ENCODE measurements at places on chromosomes 4 and X.

DNA sequence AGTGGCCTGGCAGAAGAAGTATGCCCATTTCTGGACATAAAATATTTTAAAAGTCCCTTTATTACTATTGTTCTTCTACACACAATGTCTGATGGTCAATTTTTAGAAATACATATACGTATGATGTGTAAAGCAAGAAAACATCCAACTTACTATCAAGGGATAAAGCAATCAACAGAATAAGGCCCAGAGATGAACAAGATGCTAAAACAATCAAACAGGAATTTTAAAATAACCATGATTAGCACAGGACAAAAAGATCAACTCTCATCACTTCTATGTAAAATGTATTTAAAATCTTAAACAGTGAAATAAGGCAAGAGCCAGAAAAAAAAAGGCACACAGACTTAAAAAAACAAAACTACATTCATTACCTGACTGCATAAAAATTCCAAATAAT is 60.9 kb downstream of the MTNR1A start:
- no peak for DNase-seq

GRCh38 chr4:181661090-181661489 is 582.1 kb upstream of the TENM3 start:
- no peak for DNase-seq

DNA sequence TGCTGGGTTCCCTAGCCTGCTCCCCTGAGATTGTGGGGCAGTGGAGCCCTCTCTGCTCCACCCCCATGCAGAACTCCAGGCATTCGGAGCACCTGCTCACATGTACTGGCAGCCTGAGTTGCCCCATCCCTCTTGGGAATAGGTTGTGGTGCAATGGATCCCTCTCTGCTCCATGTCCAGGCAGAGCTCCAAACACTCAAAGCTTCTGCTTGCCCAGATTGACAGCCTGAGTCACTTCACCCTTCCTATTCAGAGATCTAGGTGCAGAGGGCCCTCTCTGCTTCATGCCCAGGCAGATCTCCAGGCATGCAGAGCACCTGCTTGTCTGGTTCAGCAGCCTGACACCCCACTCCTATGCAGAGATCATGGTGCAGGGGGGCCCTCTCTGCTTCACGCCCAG is 18.6 kb upstream of the TEX13B start:
- DNase-seq = no peak

DNA sequence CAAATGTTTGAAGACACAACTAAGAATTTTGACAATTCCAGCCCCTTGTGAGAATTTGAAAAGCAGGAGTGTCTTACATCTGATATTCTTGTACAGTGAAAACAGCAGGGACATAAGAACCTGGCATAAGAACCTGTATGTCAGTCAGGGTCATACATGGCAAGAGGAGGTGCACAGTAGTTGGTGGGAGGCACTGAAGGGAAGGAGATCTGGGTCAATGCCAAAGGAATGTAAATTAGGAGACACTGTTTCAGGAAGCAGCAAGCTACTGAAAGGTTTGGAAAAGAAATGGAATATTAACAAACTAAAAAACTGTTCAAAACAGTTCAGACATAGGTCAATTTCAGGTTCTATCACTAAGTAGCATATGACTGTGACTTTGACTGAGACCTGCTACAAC is 25.0 kb upstream of the SPP1 start:
- no peak for DNase-seq

GRCh38 chrX:20061855-20062254 is 54.9 kb downstream of the MAP7D2 start:
- DNase-seq = no peak

- DNase-seq = no peak
These were observed 29.0 kb downstream of the TMPRSS11B start for GRCh38 chr4:68216501-68216900.

GRCh38 chrX:48787505-48788443 is 1.4 kb downstream of the GATA1 start:
- no peak for DNase-seq

GRCh38 chrX:86421771-86422170 is 273.5 kb downstream of the DACH2 start:
- no peak for DNase-seq

- DNase-seq = no peak
These were observed 107.9 kb downstream of the PDGFRA start for GRCh38 chr4:54337009-54337408.

DNA sequence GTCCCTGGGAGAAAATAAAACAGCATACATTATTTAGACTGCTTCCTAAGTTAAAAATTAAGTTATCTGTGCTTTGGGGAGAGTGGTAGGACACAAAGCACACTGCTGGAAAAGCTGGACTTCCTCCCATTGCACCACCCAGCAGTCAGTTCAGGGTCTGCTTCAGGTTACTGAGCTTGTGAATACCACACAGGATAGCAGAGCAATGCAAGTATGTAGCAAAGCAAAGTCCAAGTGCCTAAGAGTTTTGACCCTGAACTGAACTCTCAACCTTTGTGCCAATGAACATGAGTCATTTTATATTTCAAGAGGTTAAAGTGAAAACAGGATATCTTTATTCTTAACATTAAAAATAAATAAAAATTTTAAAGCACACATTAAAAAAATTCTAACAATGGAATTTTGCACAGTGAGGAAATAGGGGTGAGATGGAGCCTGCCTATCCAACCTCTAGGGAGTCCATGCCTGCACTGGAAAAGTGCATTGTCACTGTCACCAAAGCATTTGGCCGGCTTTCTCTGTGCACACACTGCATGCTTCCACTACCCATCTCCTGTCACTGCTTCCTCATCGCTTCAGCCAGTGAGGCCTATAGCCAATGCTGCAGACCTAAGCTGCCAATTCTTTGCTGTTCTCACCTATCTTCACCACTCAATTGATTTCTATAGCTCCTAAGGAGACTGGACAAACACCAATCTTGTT is 50.9 kb downstream of the ABCG2 start:
- no peak for DNase-seq

GRCh38 chr4:158863296-158863695 is 94.5 kb downstream of the FNIP2 start:
- DNase-seq = no peak

DNA sequence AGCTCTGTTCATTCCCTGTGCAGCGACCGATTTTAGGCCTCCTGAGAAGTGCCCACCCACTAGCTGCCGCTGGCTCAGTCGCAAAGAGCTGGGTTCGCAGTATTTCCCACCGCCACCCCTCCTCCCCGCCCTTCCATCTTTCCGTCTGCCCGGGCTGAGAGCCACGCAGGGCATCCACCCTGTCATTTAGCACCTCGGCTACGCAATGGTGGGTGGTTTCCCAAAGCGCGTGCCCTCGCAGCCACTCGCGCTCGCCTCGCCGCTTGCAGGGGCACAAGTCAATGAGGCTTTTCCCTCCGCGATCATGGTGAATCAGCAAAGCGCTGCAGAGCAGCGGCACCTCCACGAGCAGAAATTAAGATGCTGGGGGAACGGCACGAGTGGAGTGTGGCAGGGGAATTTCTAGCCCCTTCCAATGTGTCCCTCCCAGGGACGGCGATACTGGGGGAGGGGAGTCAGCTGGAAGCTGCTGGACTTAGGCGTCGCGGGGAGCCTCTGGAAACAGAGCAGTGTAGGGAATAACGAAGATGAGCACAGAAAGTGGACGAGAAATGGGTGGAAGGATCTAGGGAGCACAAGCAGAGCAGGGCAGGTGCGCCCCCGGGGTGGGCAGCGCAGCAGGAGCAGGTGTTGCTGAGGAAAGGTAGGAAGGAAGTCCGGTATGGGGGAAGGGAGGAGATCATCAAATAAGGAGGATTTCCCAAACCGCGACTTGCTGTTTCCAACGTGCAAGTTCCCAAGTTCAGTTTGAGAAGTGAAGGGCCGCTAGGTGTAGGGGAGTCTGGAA is 2.4 kb upstream of the PTCHD1 start:
- DNase-seq = no peak

DNA sequence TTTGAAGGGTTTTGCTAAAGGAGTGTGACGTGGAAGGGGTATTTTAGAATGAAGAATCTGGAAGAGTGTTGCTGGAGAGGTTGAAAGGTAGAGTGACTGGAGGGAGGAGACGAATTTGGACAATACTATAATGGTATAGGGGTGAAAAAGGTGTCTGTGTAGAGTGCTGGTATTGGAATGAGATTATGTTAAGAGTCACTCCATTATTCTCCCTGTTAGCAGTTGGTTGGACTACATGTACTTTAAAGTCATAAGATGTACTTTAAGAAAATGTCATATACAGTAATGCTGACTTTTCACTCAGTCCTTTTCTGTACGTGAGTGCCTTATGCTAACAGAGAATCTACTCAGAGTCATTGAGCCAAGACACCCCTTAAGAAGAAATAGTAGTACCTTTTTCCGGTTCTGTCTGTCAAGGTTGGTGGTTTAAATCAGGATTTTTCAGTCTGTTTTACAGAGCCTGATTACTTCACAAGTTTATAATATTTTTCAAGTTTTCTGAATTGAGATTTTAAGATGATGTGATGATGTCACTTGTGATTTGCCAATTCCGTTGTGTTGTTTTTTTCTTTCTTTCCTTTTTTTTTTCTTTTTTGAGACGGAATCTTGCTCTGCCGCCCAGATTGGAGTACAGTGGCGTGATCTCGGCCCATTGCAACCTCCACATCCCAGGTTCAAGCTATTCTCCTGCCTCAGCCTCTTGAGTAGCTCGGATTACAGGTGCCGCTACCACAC is 56.6 kb downstream of the WWC2 start:
- DNase-seq = no peak

- DNase-seq = no peak
These were observed 2.5 kb downstream of the SH3BP2 start for GRCh38 chr4:2795300-2795892.

- no peak for DNase-seq
These were observed 34.8 kb upstream of the SPANXD start for GRCh38 chrX:141733371-141733770.

GRCh38 chrX:88613338-88613737 is 133.7 kb upstream of the CPXCR1 start:
- DNase-seq = no peak

DNA sequence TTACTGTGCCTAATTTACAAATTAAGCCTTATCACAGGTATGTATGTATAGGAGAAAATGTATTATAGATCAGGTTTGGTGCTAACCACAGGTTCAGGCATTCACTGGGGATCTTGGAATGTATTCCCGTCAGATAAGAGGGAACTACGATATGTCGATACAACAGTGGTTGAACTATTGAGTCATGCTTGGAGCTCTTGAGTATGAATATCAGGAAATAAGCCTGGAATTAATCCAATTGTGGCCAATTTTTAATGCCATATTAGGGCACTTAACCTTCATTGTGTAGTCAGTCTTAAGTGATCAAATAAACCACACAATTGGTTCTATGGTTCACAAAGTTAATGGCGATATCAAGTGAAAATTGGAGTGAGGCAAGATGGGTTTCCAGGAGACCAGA is 556.5 kb downstream of the IL1RAPL1 start:
- DNase-seq = no peak

DNA sequence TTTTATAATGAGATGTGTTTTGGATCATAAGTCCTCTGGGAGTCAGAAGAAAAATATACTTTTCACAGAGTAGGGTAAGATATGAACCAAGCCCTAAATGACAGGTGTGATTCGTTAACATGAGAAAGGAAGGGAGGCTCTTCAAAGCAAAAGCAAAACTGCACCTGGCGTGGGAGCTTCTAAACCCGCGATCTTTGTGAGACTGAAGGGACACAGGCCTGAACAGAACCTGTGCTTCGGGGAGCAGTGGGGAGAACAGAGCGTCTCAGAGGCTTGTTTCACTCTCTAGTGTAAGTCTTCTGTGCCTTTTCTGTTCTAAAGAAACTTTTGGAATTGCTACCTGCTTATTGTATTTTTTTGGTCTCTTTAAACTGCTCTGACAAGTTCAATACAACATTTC is 30.2 kb upstream of the CYP4V2 start:
- DNase-seq = no peak

DNA sequence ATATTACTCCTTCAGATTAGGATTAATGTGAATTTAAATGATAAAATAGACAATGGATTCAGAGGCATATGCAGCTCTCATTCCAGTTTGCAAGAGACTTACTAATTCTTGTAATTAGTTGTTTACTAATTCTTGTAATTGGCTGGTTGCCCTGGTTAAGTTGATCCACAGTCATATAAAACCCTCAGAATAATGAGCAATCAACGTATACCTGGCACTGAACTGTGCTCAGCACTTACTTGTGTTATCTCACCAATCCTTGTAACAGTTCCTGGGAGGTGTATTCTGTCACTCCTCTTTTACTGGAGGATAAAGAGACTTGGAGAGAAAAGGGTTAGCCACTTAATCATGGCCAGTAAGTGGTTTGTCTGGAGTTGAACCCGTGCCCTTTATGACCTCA is 10.5 kb downstream of the HERC5 start:
- no peak for DNase-seq

GRCh38 chr4:179307297-179308136 is 1865.3 kb upstream of the AGA start:
- DNase-seq = no peak

DNA sequence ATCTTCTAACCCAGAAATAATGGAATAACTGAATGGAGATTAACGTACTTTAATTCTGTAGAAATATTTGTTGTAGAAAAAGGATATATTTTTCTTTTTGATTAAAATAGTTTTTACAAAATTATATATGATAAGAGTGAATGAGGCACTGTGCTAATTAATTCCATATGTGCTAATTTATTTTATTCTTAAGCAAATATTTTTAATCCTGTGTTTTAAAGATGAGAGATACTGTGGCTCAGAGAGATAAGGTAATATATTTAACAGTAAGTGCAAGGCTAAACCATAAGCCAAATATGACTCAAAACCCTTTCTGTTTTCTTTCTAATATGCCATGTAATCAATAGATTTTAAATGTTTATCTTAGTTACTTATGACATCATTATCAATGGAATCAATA is 88.2 kb downstream of the EMCN start:
- DNase-seq = no peak

DNA sequence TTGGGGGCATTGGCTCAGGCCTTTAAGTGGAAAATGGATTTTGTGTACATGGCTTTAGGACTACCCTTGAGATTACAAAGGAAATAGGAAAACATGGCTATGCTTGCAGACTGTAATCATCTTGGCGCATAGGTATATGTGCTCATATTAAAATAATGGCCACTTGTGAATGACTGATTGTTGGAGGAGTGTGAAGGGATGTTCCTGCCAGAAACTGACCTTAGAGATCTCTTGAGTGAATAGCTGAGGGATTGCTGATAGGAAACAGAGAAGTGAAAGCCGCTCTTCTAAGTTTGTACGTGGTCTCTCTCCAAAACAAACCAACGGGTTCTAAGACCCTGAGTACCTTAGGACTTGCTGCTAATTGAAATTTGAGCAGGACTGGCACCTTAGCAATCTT is 186.0 kb downstream of the MGST2 start:
- DNase-seq = no peak

GRCh38 chr4:7658341-7659204 is 223.8 kb upstream of the PSAPL1 start:
- DNase-seq = no peak

DNA sequence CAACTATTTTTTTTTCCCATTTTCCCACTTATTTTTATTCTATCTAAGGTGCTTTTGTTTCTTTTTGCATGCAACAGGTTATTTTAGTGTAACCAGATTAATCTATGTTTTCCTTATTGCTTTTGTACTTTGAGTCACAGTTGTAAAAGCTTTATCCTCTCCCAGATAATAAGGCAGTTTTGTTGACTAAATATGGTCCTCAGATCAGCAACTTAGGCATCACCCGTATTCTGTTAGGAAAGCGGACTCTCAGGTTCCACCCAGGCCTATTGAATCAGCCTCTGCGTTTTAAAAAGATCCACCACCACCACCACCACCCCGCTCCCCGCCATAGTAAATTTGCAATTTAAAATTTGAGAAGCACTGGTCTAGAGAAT is 58.6 kb upstream of the USP9X start:
- DNase-seq = no peak
